Activated CD8-positive, alpha-beta memory T cell treated with anti-CD3 and anti-CD28 coated beads, Interleukin-2, amount 10 ng/mL, durations not matched to agents 7 days and 5 days (primary cell): ENCODE measurements at places on chromosomes 13 and 19. TPM values are rescaled to one million over a fixed set of nuclear protein-coding genes. Genes with fewer than 3 reads are reported as not detected.

DNA sequence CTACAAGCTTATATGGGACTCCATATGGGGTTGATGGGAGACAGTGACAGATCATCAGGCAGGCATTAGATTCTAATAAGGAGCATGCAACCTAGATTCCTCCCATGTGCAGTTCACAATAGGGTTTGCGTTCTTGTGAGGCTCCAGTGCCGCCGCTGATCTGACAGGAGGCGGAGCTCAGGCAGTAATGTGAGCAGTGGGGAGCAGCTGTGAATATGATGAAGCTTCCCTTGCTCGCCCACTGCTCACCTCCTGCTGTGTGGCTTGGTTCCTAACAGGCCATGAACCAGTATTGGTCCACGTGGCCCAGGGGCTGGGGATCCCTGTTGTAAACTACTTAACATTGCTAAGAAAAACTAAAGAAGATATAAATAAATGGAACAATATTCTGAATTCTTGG, 378.4 kb downstream of the KCNRG start:
- no peak overlapping the region for H3K27ac ChIP-seq
- no peaks in the 10 kb centered on the region for H3K4me1 ChIP-seq
- no peak overlapping the region for H3K4me3 ChIP-seq
- peaks cover 8% of the 10 kb centered on the region for H3K27me3 ChIP-seq

GRCh38 chr13:105037110-105037509, 1498.4 kb downstream of the EFNB2 start:
- no peaks in the 10 kb centered on the region for H3K36me3 ChIP-seq
- no peak overlapping the region for H3K27ac ChIP-seq
- no peaks in the 10 kb centered on the region for H3K4me1 ChIP-seq
- DNase-seq: no peak
- H3K27me3 ChIP-seq: no peaks in the 10 kb centered on the region

The VASP gene
- 223 TPM for total RNA-seq

DNA sequence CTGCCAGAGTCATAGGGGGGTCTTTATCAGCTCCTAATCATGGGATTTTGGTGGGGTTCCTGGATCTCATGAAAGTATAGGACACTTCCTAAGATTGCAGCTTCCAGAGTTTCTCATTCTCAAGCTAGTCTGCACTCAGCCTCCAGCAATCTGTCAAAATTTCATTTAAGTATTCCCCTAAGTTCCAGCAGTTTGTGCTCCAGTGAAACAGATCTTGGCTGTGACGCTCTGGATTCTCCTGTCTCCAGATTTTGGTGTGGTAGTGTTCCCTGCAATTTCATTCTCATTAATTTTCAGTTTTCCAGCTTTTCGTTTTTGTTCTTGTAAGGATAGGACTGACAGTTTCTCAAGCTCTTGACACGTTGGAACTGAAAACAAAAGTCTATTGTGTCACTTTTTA, 908.9 kb upstream of the MIR17HG start:
- no peak overlapping the region for H3K27ac ChIP-seq
- DNase-seq: no peak

The CACNG7 gene
- total RNA-seq: not detected

GRCh38 chr19:29342721-29343120, 129.8 kb upstream of the UQCRFS1 start:
- no peak for DNase-seq
- H3K27me3 ChIP-seq: peaks cover 5% of the 10 kb centered on the region
- H3K27ac ChIP-seq: no peak overlapping the region
- H3K4me1 ChIP-seq: no peaks in the 10 kb centered on the region
- no peak overlapping the region for H3K4me3 ChIP-seq

The KL gene
- total RNA-seq: not detected

The PRRG2 gene
- total RNA-seq: 2.4 TPM

DNA sequence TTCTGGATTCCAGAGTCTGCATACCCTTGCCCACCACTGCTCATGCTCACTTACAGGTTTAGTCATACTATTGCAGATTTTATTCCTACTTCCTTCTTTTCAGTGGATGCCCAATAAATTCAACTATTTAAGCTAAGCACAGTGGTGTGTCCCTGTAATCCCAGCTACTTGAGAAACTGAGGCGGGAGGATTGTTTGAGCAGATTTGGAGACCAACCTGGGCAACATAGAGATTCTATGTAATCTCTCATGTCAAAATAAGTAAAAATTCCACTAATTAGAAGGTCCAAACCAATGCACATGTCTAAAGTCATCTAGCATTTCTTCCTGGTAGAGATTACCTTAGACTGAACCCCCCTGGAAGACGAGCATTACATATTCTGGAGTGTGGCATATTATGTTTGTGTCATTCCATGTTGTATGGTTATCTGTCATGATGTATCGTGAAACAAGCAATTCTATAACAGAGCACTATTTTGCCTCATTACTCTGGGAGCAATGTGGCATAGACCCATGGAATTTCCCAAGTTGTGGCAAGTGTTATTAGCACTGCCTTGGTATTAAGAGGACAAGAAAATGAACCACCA, 8.3 kb downstream of the HMGB1 start:
- H3K27me3 ChIP-seq: no peaks in the 10 kb centered on the region
- H3K36me3 ChIP-seq: peaks cover 25% of the 10 kb centered on the region
- peaks cover 26% of the 10 kb centered on the region for H3K4me1 ChIP-seq
- DNase-seq: no peak
- H3K4me3 ChIP-seq: no peak overlapping the region
- H3K27ac ChIP-seq: no peak overlapping the region

GRCh38 chr19:55050749-55051532, 12.0 kb downstream of the RDH13 start:
- no peaks in the 10 kb centered on the region for H3K4me1 ChIP-seq
- H3K27me3 ChIP-seq: no peaks in the 10 kb centered on the region
- no peak overlapping the region for H3K27ac ChIP-seq
- no peak overlapping the region for H3K4me3 ChIP-seq

DNA sequence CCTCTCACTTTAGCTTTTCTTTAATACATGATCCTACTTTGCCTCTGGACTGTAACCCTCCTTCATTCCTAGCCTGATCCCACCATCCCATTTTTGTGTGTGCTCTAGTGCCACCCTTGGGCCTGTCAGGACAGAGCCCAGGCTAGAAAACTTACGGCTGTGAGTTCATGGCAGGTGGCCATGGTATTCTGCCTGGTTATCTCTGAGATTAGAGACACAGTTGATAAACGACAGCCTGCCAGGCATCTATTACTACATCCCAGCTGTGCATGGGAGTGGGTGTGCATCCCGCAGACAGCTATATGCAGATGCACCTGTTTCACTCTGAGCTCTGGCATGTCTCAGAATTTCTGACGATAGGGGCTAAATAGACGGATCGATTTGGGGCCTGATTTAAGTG, 110.9 kb downstream of the HS6ST3 start:
- no peaks in the 10 kb centered on the region for H3K4me1 ChIP-seq
- H3K36me3 ChIP-seq: no peaks in the 10 kb centered on the region
- DNase-seq: no peak
- no peak overlapping the region for H3K4me3 ChIP-seq
- no peaks in the 10 kb centered on the region for H3K27me3 ChIP-seq

The RDH8 gene
- total RNA-seq: not detected

- H3K4me1 ChIP-seq: peaks cover 22% of the 10 kb centered on the region
- H3K4me3 ChIP-seq: no peak overlapping the region
- DNase-seq: no peak
- H3K27me3 ChIP-seq: no peaks in the 10 kb centered on the region
- no peak overlapping the region for H3K27ac ChIP-seq
Measured at GRCh38 chr19:18468517-18468916, 30.6 kb upstream of the ISYNA1 start.

The OSCAR gene
- 0.47 TPM for total RNA-seq

DNA sequence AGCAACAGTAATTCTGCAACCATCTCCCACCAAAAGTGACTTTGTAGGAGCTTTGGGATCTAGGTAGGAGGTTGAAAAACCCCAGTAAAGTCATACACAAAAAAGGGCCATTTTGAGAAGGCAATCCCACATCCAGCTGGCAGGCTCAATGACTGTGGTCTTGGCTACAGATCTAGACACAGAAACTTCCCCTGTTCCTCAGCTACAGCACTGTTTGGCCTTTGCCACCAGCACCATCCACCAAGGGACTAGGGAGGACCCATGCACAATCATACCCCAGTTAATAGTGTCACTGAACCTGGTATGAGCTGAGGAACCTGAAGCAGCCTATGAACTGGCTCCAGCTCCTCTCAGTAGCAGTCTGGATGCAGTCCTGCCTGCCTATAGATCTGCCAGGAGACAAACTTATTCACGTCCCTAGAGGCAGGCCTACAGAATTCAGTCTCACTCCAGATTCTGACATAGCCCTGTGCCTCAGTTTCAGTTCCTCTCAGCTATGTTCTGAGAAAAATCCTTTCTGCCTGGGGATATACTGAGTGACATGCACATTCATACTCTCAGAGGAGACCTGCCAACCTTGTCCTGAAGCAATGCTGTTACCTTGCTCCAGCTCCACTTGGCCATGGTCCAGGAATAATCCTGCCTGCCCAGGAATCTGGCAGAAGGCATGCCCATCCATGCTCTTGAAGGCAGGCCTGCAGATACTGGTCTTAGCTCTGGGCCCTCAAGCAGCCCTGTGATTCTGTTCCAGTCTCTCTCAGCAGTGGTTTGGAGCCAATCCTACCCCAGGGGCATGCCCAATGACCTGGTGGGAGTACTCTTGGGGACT, 2048.3 kb upstream of the PCDH20 start:
- H3K27me3 ChIP-seq: no peaks in the 10 kb centered on the region
- H3K27ac ChIP-seq: no peak overlapping the region
- H3K36me3 ChIP-seq: no peaks in the 10 kb centered on the region
- no peak for DNase-seq
- no peak overlapping the region for H3K4me3 ChIP-seq

The FLT3 gene
- not detected for total RNA-seq

- H3K36me3 ChIP-seq: no peaks in the 10 kb centered on the region
- H3K4me3 ChIP-seq: no peak overlapping the region
- H3K27ac ChIP-seq: no peak overlapping the region
Measured at GRCh38 chr13:99681695-99682094, 180.4 kb downstream of the TM9SF2 start.

- DNase-seq: peak; percentile 5
- no peak overlapping the region for H3K4me3 ChIP-seq
- no peaks in the 10 kb centered on the region for H3K27me3 ChIP-seq
- H3K27ac ChIP-seq: no peak overlapping the region
- H3K4me1 ChIP-seq: peaks cover 3% of the 10 kb centered on the region
Measured at GRCh38 chr13:111248822-111249221, 71.6 kb upstream of the TEX29 start.

GRCh38 chr13:57631596-57632275, at the start of gene PCDH17:
Gene PCDH17, plus strand, starts transcription at chr13:57631744. Its CDS starts 803 bp downstream, at chr13:57632547.
- H3K27ac ChIP-seq: peak within 1 kb of the TSS; percentile 49
- DNase-seq: no peak
- H3K4me1 ChIP-seq: peaks cover 17% of the 10 kb centered on the region
- H3K4me3 ChIP-seq: peak within 1 kb of the TSS; percentile 58
- H3K27me3 ChIP-seq: peaks cover 67% of the 10 kb centered on the region

DNA sequence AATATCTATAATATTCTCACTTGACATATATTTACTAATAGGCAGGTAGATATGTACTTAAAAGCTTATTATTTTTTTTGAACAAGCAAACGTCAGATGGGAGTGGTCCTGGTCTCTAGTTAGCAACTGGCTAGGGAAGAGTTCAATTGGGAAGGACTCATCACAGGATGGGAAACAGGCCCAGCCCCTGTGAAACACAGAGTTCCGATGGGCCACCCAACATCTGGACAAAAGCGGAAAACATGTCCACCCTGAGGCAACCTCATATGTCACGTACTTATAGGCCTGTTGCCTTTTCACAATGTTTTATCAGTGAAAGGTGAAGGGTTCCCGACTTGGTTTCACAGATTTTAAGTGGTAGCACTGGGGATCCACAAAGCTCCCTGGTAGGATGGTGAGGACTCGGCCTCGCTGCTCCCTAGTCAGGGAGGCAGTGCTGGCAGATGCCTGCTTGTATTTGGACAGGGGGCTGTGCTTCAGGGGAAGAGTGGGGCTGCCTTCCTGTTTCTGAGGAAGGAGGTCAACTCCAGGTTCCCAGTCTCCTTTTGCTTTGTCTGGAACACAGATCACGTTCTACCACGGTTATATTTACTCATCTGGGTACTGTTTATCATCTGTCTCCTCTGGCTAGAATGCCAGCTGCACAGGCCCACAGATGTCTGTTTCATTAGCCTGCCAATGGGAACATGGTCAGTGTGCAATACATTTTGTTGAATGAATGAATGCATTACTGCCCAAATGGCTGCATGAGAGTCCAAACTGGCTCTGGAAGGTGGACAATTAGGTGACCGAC, 49.4 kb upstream of the SLC15A1 start:
- H3K4me3 ChIP-seq: no peak overlapping the region
- peaks cover 12% of the 10 kb centered on the region for H3K36me3 ChIP-seq
- H3K27me3 ChIP-seq: no peaks in the 10 kb centered on the region

The NLRP4 gene
- total RNA-seq: not detected

- no peak overlapping the region for H3K27ac ChIP-seq
- no peaks in the 10 kb centered on the region for H3K36me3 ChIP-seq
- H3K4me1 ChIP-seq: no peaks in the 10 kb centered on the region
- no peaks in the 10 kb centered on the region for H3K27me3 ChIP-seq
- DNase-seq: no peak
Measured at GRCh38 chr13:84946192-84946591, 853.0 kb downstream of the SLITRK6 start.

The LENG9 gene
- 7.2 TPM for total RNA-seq

DNA sequence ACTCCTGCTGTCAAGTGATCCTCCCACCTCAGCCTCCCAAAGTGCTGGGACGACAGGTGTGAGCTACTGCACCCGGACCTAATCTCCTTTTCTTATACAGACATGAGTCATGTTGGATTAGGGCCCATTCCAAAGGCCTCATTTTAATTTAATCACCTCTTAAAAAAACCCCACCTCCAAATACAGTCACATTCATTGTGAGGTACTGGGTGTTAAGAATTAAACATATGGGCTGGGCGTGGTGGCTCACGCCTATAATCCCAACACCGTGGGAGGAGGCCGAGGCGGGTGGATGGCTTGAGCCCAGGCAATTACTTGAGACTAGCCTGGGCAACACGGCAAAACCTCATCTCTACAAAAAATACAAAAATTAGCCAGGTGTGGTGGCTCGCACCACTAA, 46.6 kb downstream of the PIN1 start:
- H3K27me3 ChIP-seq: peaks cover 3% of the 10 kb centered on the region
- no peak overlapping the region for H3K27ac ChIP-seq
- H3K4me3 ChIP-seq: no peak overlapping the region
- no peaks in the 10 kb centered on the region for H3K4me1 ChIP-seq

The CCNA1 gene
- total RNA-seq: 4.3 TPM
